Activated T-helper 1 cell treated with anti-CD3 and anti-CD28 coated beads, Interleukin-12 subunit alpha, Interleukin-12 subunit beta, Interleukin-2, Interleukin-4 antibody, amounts not matched to agents 30 ng/mL and 10 ng/mL and 1 ng/mL, durations not matched to agents 14 hours and 24 hours and 36 hours (primary cell): ENCODE measurements at places on chromosomes 6 and 20. TPM values are rescaled to one million over a fixed set of nuclear protein-coding genes. Genes with fewer than 3 reads are reported as not detected.

The HSPA1A gene
- 173 and 175 TPM in 2 replicates for total RNA-seq

The RNF144B gene
- total RNA-seq = 0.44 and 0.86 TPM in 2 replicates

The EFCAB8 gene
- 0.05 and 0.39 TPM in 2 replicates for total RNA-seq

The IGF2R gene
- total RNA-seq = 118 and 126 TPM in 2 replicates

The SGK2 gene
- 0.17 TPM in 1 of 2 replicates, not detected in the other for total RNA-seq

The CYP21A2 gene
- 0.34 and 0.36 TPM in 2 replicates for total RNA-seq

The RIMS4 gene
- not detected in 2 replicates for total RNA-seq

The GPLD1 gene
- 0.22 and 0.39 TPM in 2 replicates for total RNA-seq

The PROKR2 gene
- total RNA-seq = not detected in 2 replicates

The KCNS1 gene
- 0.49 and 0.51 TPM in 2 replicates for total RNA-seq

The CFB gene
- total RNA-seq = 0.21 TPM in 1 of 2 replicates, not detected in the other

The TBC1D32 gene
- total RNA-seq = 6.8 and 7.9 TPM in 2 replicates

The ASCC3 gene
- total RNA-seq = 70.1 and 70.8 TPM in 2 replicates

The PFDN6 gene
- 122 and 126 TPM in 2 replicates for total RNA-seq

The SCUBE3 gene
- total RNA-seq = 0.05 TPM in 1 of 2 replicates, not detected in the other

The ZMYND8 gene
- total RNA-seq = 42.6 and 43.3 TPM in 2 replicates

The OR2H1 gene
- total RNA-seq = not detected in 2 replicates

The BLCAP gene
- total RNA-seq = 30.9 and 32.1 TPM in 2 replicates

The NECAB3 gene
- total RNA-seq = 30.7 and 31.2 TPM in 2 replicates

The VSTM2L gene
- 0.29 TPM in 1 of 2 replicates, not detected in the other for total RNA-seq

The CDSN gene
- total RNA-seq = not detected in 2 replicates

The HEY2 gene
- total RNA-seq = not detected in 2 replicates

The HLA-DOA gene
- 1.8 and 2.0 TPM in 2 replicates for total RNA-seq

The UBD gene
- total RNA-seq = 0.59 and 0.93 TPM in 2 replicates

The SLCO4A1 gene
- 47.6 and 49.8 TPM in 2 replicates for total RNA-seq

The KIF6 gene
- 0.08 and 0.15 TPM in 2 replicates for total RNA-seq

The TCF21 gene
- not detected in 2 replicates for total RNA-seq

The ACOT8 gene
- 26.5 and 27.2 TPM in 2 replicates for total RNA-seq

The ZNF165 gene
- 0.12 and 0.41 TPM in 2 replicates for total RNA-seq

The HUS1B gene
- 2.7 and 2.8 TPM in 2 replicates for total RNA-seq
